ENCODE measurements at places on chromosomes 2 and 18.

DNA sequence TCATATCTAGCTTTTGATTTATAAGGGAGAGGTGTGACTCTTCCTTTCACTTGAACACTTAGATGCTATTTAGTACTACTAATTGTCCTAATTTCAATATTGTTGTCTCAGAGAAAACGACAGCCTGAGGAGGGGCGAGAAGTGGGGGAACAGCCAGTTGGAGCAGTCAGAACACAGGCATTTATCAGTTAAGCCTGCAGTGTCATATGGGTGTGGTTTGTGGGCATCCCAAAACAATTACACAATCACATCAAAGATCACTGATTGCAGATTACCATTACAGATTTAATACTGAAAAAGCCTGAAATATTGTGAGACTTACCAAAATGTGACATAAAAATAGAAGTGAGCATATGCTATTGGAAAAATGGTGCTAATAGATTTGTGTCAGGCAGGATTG lies 15.8 kb downstream of the TMEM131 start:
- no peak for DNase-seq

DNA sequence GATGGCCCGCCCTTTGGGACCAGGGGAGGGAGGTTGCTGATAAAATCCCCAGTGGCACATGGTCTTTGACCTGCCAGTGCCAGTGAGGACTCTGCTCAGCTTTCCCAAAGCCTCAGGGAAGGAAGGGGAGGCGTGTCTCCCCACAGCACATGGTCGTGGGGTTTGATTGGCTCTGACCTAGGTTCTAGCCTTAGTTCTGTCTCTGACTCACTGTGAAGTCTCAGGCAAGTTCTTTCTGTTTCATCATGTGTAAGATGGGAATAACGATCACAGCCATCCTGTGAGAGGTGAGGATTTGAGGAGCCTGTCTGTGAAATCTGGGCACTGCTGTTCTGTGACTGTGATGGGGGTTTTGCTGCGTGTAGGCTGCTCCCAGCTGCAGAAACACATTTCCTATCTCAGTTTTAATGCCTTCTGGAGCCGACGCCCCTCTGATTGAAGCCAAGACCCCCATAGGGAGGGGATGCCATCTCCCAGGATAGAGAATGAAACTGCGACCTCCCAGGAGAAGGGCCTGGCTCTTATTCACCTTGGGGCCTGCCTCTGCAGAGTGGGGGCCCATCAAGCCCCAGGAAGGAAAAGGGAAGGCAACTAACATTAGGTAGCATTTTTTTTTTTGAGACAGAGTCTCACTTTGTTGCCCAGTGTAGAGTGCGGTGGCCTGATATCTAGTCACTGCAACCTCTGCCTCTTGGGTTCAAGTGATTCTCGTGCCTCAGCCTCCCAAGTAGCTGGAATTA lies 84.0 kb downstream of the DDX1 start:
- no peak for DNase-seq

GRCh38 chr2:2243666-2244065 lies 87.4 kb downstream of the MYT1L start:
- no peak for DNase-seq

DNA sequence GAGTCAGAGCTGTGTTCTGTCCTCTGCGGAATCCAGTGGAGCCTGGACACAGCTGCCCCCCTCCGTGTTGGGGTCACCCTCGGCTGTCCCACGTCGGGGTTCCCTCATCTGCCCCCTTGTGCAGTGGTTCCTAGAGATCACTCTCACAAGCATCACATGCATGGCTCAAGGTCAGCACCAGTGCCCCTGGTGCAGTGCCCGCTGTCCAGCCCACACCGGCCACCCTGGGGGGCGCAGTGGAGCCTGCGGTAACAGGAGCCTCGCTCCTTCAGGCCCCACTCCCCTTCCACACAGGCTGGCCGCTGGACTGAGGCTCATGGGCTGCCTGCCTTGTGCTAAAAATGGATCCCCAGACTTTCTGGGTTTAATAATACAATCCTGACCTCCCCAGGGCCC lies 8.8 kb downstream of the TEKT4 start:
- no peak for DNase-seq

DNA sequence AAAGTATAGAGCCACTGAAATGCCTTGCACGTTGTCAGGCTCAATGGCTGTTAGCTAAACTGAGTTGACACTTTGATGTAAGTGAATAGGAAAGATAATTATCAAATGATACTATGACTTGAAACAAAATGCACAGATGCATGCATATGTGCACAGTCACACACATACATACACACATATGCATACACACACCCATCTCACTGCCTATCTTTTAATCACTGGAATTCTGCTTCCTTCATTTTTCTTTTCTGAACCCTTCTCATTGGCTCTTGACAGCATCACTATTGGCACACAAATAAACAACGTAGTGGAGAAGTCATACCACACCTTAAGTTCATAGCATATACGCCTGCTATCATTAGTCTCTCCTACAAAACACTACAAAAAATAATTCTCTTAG lies 154.9 kb upstream of the NCKAP5 start:
- DNase-seq = no peak

DNA sequence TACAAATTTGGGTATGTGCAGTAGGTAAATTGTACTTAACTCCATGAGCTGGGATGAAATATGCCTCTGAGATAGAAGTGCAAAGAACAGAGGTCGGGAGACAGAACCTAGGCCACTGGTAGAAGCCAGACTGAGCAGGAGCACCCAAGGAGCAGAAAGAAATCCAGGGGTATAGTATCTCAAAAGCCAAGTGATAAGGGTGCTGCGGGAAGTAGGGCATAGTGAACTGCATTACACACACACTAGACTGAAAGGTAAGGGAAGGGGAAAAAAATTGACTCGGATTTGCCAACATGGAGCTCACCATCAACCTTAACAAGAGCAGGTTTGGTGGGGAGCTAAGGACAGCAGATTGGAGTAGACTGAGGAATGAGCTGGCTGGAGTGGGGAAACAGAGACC lies 89.3 kb upstream of the TMEM247 start:
- no peak for DNase-seq

- peak; percentile 41 for DNase-seq
These were observed 2.6 kb downstream of the ADCYAP1 start for GRCh38 chr18:907115-907884.

GRCh38 chr18:55314615-55315237 lies 273.3 kb downstream of the TCF4 start:
- no peak for DNase-seq

DNA sequence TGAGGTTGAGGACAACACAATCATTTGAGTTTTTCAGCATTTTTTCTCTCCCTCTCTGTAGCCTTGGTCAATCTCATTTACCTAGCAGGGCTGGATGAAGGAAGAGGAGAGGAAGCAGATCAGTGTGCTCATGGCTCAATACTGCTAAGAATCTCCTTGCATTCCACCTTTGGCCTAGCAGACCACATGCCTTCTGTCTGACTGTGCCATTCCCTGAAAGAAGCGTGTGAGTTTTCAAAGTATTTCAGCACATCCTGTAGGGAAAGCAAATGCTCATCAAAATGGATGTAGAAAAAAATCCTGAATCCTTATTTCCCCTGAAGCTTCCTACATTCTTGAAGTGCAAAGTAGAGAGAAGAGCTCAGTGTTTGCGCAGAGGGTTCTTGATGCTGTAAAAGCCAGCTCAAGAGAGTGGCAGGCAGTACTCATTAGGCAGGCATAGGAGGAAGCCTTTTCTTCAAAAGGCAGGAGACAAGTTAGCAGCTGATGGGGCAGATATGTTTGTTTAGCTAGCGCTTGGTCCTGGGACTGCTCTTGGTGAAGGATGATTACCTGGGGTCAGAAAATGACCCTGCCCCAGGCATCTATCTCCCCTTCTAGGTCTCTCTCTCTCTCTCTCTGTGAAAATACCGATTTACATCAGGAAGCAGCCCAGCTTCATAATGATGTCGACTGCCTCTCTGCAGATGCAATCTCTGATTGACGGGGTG lies 14.4 kb upstream of the PIK3C3 start:
- DNase-seq = no peak

GRCh38 chr2:108823286-108823685 lies 36.7 kb downstream of the CCDC138 start:
- DNase-seq = no peak

DNA sequence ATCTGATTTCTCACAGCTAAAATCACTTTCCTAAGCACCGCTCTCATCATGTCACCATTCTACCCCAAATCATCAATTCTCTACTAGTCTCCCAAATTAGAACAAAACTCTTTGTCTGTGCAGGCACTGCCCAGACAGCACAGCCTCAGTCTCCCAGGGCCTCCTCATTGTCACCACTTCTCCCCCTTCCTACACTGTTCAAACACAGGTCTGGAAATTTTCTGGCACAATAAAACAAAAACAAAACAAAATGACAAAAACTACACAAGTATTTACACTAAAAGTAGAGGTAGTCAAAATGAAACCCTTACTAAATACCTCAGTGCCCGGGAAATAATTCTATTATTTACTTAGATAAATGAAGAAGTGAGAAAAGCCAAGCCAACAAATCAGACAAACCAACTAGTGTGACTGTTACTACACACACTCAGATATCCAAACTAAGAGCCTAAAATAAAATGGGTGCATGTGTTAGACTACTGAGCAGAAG lies 156.2 kb upstream of the DNMT3A start:
- DNase-seq = no peak

- DNase-seq = no peak
These were observed 588 bp upstream of the CCDC93 start for GRCh38 chr2:118014492-118014824.

DNA sequence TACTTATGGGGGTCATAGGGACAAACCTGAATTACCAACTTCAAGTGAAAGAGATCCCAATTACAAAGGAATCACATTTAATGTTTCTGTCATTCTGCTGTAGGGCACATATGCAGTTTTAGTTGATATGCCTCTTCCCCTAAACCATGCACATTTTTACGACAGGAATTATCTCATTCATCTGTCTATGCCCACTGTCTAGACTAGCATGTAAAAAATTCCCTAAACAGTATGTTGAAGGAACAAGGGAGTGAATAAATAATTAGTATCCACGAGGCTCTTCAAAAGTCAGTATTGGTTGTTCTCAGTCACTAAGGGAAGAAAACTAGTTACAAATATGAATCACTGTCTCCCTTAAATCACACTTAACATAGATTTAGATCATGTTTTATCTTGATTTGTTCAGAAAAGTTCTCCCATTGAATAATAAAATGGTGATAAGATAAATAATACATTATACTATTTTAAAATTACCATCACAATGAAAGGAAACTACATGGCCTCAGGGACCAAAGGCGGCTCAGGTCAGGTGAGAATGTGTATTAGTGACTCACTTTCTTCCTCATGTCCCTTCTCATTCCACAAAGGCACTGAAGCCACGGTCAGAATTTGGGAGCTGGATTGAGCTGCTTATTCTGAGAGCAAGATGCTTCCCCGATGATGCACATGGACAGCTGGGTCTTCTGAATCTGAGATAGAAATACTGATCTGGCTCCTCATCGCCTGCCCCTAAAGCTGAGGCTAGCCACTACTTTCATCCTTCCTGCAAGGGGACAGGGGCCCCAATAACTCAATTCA lies 29.1 kb downstream of the DYM start:
- no peak for DNase-seq

GRCh38 chr2:3099145-3099859 lies 278.3 kb downstream of the EIPR1 start:
- DNase-seq = no peak

GRCh38 chr2:114546531-114546930 lies 104.1 kb downstream of the DPP10 start:
- DNase-seq = no peak

- DNase-seq = peak; percentile 61
These were observed 31.4 kb downstream of the ATOH8 start for GRCh38 chr2:85785027-85785822.

DNA sequence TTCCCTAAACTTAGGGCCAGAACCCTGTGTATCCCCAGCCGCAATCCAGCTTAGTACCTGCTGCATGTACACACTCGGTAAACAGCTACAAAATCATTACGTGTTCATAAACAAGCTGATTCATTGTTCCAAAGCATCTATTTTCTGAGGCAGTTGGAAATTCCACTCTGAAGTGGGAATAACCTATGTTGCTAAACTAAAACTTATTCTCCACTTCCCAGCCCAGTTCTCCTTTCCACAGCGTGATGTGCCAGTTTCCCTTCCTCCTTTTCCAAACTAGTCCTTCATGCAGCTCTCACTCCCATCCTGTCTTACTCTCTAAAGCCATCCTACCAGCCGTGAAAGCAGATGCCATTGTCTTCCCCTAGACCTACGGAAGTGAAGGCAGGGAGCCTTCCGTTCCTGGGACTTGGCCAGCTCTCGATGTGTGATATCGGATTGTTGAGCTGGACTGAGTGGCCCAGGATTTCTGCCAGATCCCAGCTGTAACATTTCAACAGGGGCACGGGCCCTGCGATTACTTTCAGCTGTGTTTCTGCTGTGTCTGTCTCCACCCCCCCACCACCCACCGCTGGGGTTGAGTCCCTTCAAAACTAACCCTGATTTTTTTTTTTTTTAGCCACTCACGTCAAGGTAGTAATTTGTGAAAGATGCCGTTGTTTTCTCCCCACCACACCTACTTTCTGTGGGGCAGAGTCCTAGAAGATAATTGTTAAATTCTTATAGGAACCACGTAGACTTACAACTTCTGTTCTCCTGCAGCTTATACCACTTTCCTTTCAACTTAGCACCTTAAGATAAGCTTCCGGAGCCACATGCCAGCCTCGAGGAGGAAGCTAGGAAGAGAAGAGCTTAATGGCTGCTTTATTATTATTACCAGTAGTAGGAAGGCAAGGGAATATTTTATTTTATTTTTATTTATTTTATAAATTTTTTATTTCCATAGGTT lies 100.9 kb downstream of the CRIM1 start:
- DNase-seq = peak; percentile 88

DNA sequence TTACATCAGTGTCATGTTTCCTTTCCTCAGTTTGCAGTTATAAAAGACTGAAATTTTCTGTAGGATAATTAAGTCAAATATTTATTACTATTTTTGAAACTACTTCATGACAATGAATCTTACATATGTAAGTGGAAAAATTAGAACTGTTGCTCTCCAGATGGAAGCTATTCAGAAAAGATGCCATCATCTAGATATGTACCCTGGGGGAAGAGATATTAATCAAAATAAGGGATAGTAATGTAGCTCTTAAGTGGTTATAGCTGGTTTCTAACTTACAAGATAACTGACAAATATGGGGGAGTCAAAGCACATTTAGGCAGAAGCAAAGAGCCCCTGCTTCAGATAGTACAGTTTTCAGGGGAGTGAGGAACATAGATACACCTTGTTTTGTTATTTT lies 38.1 kb upstream of the PAX3 start:
- no peak for DNase-seq

DNA sequence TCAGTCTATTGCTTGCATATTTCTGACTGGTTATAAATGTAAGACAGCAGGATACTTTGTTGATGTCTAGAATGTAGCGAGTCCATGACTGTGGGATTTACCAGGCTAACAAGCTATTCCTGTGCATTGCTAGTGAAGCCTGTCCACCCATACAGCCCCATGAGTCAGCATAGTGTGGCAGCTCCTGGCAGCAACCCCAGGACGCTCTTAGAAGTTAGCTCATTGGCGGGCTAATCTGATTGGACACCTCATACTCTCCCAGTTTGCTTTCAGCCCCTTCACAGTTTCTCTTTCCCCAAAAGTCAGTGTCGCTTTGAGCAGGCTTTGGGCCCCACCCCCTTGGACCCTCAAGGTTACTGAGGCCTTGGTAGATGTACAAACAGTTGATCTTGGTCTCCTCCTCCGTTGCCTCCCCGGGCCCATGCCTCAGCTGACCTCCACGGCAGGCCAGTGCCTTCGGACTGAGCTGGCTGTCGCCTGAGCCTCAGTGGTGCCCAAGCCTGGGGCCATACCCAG lies 48.0 kb downstream of the COA5 start:
- peak; percentile 72 for DNase-seq

- no peak for DNase-seq
These were observed 337.5 kb downstream of the HRH4 start for GRCh38 chr18:24797981-24798380.

- no peak for DNase-seq
These were observed 10.6 kb downstream of the IRS1 start for GRCh38 chr2:226788881-226789490.

- no peak for DNase-seq
These were observed 53.0 kb upstream of the LCLAT1 start for GRCh38 chr2:30394096-30394495.
